Colonic mucosa (tissue), 4 donors: ENCODE measurements at places on chromosomes 6 and 20. TPM values are rescaled to one million over a fixed set of nuclear protein-coding genes. Genes with fewer than 3 reads are reported as not detected.

LY6G6D gene
- total RNA-seq = not detected

RAMACL gene
- total RNA-seq = 0.48 TPM

- no peaks in the 10 kb centered on the region for H3K36me3 ChIP-seq
- no peaks in the 10 kb centered on the region for H3K4me1 ChIP-seq
- no peaks in the 10 kb centered on the region for H3K27me3 ChIP-seq
- H3K4me3 ChIP-seq = no peak overlapping the region
- DNase-seq = no peak
These were observed 209.6 kb downstream of the TFAP2B start for GRCh38 chr6:51028276-51028675.

DNA sequence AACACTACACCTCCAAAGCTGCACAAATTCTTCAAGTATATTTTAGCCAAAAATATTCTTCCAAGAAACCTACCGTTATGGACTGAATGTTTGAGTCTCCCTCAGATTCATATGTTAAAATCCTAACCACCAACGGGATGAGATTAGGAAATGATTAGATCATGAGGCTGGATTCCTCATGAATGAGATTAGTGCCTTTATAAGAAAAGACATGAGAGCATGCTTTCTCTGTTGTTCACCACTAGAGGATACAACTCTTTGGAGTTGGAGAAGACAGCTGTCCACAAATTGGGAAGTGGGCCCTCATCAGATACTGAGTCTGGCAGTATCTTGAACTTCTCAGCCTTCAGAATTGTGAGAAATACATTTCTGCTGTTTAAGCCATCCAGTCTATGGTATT, 7.1 kb upstream of the SLC17A4 start:
- no peaks in the 10 kb centered on the region for H3K27me3 ChIP-seq
- no peak overlapping the region for H3K4me3 ChIP-seq

GRCh38 chr20:49766979-49767521, 45.6 kb upstream of the SLC9A8 start:
- no peak for DNase-seq
- no peak overlapping the region for H3K4me3 ChIP-seq
- H3K27ac ChIP-seq = no peak overlapping the region
- peaks cover 6% of the 10 kb centered on the region for H3K4me1 ChIP-seq

- no peaks in the 10 kb centered on the region for H3K27me3 ChIP-seq
- DNase-seq = no peak
- no peak overlapping the region for H3K27ac ChIP-seq
- H3K4me1 ChIP-seq = no peaks in the 10 kb centered on the region
- no peak overlapping the region for H3K4me3 ChIP-seq
- H3K36me3 ChIP-seq = no peaks in the 10 kb centered on the region
These were observed 26.9 kb downstream of the FIG4 start for GRCh38 chr6:109717971-109718370.

DNA sequence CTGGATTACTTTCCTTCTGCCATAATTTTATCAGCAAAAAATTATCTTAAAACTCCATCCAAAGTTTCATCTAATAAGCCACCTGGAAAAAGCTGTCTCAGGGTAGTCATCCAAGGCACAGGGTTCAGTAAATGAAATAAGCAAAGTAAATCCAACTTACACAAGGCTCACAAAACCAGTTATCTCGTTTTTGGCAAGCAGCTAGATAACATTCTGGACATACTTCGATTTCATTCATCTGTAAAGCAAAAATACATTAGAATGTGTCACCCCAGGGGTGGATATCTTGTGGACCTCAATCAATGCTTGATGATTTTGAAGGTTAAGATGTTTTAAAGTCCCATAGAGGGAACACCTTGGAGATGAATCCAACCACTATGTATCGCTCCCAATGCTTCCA, 73.1 kb downstream of the ZMYND8 start:
- H3K27ac ChIP-seq = no peak overlapping the region
- H3K4me3 ChIP-seq = no peak overlapping the region
- no peaks in the 10 kb centered on the region for H3K4me1 ChIP-seq

GRCh38 chr6:62904687-62905086, 306.6 kb upstream of the FKBP1C start:
- no peaks in the 10 kb centered on the region for H3K4me1 ChIP-seq
- no peaks in the 10 kb centered on the region for H3K36me3 ChIP-seq
- DNase-seq = no peak
- H3K4me3 ChIP-seq = no peak overlapping the region

DNA sequence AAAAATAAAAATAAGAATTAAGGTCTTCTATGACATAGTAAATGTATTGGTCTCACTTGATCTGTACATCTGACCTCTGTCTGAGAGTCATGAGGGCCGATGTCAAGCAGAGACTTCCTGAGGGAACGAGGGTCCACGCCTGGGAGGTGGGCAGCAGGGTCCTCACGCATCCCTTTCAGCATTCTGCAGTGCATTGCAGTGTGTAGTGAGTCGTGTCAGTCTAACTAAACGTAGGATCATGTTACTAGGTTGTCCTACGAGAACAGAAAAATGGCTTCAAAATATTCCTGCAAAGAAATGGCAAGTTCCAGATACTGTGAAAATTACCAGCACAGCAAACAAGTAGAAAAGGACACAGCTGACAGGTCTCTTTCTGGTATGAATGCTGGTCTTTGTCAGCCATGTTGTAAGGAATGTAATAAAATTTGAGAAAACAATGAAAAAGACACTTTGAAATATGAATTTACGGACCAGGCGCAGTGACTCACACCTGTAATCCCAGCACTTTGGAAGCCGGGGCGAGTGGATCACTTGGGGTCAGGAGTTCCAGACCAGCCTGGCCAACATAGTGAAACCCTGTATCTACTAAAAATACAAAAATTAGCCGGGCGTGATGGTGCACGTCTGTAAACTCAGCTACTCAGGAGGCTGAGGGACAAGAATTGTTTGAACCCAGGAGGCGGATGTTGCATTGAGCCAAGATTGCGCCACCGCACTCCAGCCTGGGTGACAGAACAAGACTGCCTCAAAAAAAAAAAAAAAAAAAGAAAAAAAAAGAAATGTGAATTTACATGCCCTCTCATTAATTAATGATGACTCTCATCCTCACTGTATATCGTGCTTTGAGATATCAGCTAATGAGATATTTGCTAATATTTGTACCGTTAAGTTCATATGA, 2.4 kb upstream of the AHCY start:
- no peaks in the 10 kb centered on the region for H3K27me3 ChIP-seq
- no peak overlapping the region for H3K4me3 ChIP-seq
- peaks cover 8% of the 10 kb centered on the region for H3K4me1 ChIP-seq
- DNase-seq = no peak

GRCh38 chr20:62696434-62696957, 12.1 kb upstream of the NTSR1 start:
- DNase-seq = no peak
- no peak overlapping the region for H3K27ac ChIP-seq
- no peaks in the 10 kb centered on the region for H3K4me1 ChIP-seq
- H3K27me3 ChIP-seq = no peaks in the 10 kb centered on the region
- H3K4me3 ChIP-seq = no peak overlapping the region
- no peaks in the 10 kb centered on the region for H3K36me3 ChIP-seq

DNA sequence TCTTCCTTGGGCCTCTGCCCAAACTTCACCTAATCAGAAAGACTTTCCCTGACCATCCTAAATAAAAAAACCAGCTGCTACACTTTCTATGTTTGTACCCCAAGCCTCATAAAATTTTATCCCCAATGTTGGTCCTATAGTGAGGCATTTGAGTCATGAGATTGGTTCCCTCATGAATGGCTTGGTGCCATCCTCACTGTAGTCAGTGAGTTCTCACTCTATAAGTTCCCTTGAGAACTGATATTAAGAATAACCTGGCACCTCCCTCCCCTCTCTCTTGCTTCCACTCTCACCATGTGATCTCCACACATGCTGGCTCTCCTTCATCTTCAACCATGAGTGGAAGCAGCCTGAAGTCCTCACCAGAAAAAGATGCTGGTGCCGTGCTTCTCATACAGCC, 316.9 kb upstream of the PRDM1 start:
- no peaks in the 10 kb centered on the region for H3K4me1 ChIP-seq
- DNase-seq = no peak
- no peak overlapping the region for H3K27ac ChIP-seq
- H3K36me3 ChIP-seq = no peaks in the 10 kb centered on the region
- no peaks in the 10 kb centered on the region for H3K27me3 ChIP-seq
- H3K4me3 ChIP-seq = no peak overlapping the region
